ENCODE measurements at places on chromosomes 6 and 20. TPM values are rescaled to one million over a fixed set of nuclear protein-coding genes. Genes with fewer than 3 reads are reported as not detected.

The MATN4 gene
- total RNA-seq, result not detected

The GSTA1 gene
- not detected for total RNA-seq

The NHLRC1 gene
- total RNA-seq, result 1.2 TPM

The SMOC2 gene
- 15.7 TPM for total RNA-seq

The SLC13A3 gene
- 0.39 TPM for total RNA-seq

The IL17A gene
- not detected for total RNA-seq

The SERPINB1 gene
- 27.4 TPM for total RNA-seq

DNA sequence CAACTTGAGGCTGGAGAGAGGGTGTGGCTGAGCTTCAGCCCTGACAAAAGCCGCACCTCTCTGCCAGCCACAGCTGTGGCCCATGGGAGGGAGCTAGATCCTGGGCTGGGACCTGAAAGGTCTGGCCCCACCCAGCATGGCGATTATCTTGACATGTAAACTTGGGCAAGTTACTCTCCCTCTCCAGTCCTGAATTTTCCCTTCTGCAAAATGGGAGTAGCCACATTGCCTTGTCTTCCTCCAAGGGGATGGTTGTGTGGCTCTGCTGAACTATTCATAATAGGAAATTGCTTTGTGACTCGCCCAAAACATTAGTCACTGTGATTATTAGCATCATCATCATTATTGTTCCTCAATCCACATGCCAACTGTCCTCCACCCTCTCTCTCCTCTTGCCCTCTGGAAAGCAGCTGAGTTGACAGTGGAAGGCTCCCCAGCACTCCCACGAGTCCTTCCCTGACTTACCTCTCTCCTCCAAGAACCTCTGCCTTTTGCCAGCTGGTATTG is 23.0 kb upstream of the RBPJL start:
- DNase-seq, result no peak

DNA sequence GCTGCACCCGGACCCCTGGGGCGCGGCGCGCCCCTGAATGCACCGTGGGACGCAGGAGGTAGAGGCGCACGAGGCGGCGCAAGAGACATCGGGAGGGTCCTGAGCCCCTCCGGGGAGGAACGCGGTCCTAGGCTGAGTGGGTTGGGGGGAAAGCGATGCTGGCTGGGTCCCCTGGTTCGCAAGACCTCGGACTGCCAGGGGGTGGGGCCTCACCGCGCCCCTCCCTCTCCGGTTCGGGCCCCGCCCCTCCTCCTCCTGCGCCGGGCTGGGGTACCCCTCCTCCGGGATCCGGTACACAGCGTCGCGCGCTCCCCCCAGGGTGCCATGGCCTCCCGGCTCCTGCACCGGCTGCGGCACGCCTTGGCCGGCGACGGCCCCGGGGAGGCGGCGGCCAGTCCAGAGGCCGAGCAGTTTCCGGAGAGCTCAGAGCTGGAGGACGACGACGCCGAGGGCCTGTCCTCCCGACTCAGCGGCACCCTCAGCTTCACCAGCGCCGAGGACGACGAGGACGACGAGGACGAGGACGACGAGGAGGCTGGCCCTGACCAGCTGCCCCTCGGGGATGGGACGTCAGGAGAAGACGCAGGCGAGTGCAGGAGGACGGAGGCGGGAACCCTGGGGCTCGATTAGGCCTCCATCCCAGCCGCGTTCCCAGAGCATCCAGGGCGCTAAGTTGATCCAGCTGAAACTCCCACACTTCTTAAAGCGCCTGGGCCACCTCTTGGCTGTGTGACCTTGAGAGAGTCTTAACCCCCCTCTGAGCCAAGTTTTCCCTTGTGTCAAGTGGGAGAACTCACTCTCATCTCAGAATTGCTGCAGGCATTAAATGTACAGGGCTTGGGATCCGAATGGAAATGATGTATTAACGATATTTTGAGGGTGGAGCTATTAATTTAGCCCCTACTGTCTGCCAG is 541 bp downstream of the SNX21 start:
- DNase-seq, result peak; percentile 89

GRCh38 chr20:49987015-49987867 is 4.5 kb downstream of the SNAI1 start:
- DNase-seq, result no peak

DNA sequence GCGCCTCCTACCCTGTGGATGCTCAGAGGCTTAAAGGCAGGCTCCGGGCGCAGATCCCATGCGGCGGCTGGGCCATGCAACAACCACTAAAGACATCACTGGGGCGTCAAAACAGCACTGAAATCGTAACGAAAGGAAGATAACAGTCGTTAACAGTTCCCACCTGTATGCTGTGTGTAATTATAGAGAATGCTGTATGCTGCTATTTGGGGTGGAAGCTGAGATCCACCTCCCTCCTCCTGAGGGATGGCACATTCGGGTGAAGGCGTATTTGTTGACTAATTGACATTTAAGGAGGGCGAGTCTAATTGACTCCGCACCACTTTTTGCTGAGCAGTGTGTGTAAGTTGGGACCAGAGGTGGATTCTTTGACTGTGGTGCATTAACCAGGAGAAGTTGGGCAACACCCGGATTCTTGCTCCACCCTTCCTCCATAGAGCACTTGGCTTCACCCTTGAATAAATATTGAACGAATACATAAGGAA is 687 bp downstream of the SLC35A1 start:
- DNase-seq, result no peak

DNA sequence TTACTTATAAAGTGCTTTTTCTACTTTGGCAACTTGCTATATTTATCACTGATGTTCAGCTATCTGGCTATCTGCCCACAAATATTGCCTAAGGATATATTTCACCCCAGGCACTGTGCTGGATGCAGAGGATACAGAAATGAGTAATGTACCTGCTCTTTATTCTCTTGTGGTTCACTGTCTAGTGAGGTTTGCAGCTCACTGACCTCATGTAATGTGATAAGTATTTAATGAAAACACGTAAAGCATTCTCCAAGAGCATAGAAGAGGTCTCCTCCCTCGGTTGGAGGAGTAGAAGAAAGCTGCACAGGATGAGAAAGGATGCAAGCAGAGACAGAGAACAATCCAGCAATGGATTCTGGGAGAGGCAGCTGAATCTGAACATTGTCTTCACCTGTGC is 610.7 kb downstream of the CBLN4 start:
- DNase-seq, result no peak

DNA sequence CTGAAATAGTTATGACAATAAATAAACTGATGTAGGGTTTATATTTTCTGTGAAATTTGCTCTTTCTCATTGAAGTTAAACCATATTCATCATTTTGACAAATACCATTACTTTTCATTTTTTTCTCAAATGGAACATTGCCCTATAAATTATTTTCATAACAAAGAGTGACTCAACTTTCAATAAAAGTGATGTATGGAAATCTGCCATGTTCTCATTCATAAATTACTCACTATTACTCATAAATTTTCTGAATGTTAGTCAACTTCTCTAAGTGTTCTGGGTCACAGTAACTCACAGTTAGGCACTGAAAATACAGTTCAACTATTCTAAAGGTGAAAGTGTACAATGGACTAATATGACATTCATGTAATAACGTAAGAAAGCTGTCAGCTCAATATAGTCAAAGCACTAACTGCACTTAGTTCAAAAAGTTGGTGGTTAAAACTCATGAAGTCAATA is 19.0 kb upstream of the STX11 start:
- no peak for DNase-seq

DNA sequence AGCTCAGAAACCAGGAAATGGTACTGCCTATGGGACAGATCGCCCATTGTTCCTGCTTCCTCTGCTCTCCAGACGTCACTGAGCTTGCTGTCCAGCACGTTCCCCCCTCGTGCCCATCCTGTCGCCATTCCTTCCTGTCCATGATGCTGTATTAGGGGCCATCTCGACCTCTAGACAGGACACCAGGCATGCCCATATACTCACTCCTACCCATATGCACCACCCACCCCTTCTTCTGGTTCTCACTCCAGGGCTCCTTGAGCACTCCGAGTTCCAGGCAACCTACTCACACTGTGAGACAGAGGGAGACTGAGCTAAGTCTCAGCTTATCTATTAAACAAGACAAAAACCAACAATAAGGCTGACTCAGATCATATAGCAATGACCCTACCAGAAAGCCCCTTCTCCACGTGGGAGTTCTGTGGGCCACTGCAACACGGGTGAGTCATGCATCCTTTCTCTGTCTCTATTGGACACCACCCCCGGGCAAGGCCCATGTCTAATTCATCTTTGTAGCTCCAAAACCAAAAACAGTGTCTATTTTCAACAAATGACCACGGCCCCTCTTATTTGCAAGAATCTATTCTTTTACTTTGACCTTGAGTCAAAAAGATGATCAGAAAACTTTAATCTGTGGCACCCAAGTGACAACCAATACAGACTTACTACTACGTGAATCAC is 65.7 kb downstream of the PSMG4 start:
- peak; percentile 47 for DNase-seq

DNA sequence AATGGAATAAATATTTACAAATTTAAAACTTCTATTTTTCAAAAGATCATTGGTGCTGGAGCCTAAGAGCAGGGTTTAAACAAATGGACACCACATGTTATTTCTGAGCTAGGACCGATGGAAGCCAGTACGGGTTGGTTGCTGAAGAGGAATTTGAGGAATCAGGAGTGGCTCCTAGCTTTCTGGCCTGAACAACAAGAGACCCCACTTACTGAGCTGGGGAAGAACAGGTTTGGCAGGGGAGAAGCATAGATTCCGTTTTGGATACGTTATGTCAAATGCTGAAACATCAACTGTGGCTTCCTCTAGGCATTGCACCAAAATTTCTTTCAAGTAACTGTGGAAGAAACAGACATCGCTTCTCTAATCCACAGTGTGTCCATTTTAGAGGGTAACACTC is 6.7 kb downstream of the WDR27 start:
- DNase-seq, result no peak

GRCh38 chr20:955656-956055 is 39.5 kb upstream of the ANGPT4 start:
- no peak for DNase-seq

GRCh38 chr20:50467718-50468356 is 42.3 kb upstream of the PTPN1 start:
- peak; percentile 49 for DNase-seq

- DNase-seq, result no peak
Observed at GRCh38 chr20:13717631-13718044, 67.1 kb downstream of the ESF1 start.

DNA sequence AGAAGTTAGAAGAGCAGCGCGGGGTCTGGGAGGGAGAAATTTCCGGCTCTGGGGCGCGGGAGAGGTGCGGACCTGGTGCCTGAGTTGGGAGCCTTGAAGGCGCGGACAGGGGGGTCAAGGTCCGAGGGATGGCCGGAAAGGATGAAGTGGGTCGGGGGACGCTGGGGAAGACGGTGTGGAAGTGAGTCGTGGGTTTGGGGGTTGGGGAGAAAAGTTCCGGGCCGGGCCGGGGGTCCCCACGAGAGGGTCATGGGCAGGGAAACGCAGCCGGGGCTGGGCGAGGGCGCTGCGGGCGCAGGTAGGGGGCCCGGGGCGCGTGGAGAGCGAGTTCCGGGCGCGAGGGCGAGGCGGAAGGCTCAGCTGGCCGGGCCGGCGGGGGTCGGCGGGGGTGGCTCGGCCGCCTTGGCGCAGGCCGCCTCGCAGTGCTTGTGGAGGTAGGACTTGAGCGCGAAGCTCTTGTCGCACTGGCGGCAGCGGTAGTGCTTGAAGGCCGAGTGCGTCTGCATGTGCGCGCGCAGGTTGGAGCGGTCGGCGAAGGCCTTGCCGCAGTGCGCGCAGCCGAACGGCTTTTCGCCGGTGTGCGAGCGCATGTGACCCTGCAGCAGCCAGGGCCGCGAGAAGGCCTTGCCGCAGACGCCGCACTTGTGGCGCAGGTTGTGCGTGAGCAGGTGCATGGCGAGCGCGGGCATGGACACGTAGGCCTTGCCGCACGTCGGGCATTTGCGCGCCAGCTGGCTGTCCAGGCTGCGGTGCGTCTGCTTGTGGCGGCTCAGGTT is 10.5 kb upstream of the SRXN1 start:
- DNase-seq, result no peak
